ENCODE measurements at places on chromosomes 4 and X.

DNA sequence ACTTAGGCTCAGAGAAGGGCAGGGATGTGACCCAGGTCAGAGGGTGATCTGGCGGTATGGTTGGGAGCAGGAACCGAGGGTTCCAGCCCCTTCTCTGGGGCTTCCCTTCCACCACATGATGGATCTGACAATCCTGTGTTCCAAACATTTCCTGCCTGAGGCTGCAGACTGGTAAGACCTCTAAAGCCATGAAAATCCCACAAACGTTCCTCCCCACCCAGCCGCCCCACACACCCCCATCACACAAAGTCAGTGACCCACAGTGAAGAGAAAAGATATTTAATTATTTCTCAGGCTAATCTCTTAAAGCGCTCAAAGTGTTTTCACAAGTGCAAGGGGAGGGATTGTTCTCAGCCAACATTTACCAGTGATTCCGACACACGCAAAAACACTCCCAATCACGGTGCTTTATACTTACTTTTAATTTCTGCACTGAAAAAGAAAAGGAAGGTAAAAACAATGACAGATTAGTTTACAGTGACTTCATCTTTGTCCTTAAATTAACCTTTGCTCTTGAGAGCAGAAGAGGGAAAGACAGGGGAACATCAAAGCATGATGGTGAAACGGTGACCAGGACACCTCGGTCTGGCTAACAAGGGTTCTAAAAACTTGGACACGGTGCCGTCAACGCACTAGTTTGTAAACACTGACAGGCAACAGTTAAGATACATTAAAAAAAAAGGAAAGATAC, 42.4 kb downstream of the WDR1 start:
- DNase-seq: no peak

GRCh38 chrX:21014326-21014725, 359.9 kb upstream of the CNKSR2 start:
- DNase-seq: no peak

DNA sequence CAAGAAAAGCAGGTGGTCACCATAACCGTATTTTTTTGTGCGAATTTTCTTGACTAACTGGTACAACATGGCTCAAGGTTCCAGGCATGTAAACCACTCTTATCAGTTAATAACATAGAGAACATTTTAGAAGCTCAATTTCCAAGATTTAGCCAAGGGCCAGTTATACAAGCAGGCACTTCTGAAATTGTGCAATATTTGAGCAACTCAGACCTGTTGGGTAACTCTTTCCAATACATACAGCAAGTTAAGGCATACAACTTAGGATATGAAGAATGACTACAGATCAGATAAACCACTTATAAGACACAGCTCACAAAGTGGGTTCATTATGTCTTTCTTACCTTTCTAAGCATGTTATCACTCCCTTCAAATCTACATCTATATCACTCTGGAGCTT, 43.9 kb downstream of the ZNF280C start:
- no peak for DNase-seq

- DNase-seq: no peak
These were observed 21.4 kb downstream of the USO1 start for GRCh38 chr4:75745721-75746199.

- no peak for DNase-seq
These were observed 95.5 kb downstream of the EIF4E start for GRCh38 chr4:98833384-98833783.

DNA sequence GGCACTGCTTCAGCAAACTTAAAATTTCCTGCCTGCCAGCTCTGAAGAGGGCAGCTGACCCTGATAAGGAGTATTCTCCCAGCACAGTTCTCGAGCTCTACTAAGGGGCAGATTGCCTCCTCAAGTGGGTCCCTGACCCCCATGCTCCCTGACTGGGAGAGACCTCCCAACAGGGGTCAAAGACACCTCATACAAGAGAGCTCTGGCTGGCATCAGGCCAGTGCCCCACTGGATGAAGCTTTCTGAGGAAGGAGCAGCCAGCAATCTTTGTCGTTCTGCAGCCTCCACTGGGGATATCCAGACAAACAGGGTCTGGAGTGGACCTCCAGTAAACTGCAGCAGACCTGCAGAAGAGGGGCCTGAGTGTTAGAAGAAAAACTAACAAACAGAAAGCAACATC, 1118.3 kb upstream of the ADGRL3 start:
- DNase-seq: no peak

DNA sequence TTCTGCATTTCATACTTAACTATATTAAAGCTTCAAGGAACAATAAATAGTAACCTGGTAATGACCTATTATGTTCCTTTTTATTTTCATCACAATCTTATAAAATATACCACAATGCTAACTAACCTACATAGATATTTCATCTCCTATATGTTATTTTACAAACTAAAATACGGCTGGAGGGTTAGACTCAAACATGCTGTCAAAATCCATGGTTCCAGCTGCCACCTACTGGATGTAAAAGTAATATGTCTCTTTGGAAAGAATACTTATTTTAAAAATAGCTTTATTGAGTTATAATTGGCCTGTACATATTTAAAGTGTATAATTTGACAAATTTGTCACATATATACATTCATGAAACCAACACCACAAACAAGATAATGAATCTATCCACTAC, 15.0 kb downstream of the RGN start:
- DNase-seq: no peak
